ENCODE measurements at places on chromosomes 1 and 21. TPM values are rescaled to one million over a fixed set of nuclear protein-coding genes. Genes with fewer than 3 reads are reported as not detected.

CA6 gene
- not detected for total RNA-seq

IGSF5 gene
- not detected for total RNA-seq

PTGS2 gene
- 5.4 TPM for total RNA-seq

CCDC185 gene
- not detected for total RNA-seq
